ENCODE measurements at places on chromosomes 11 and 22. TPM values are rescaled to one million over a fixed set of nuclear protein-coding genes. Genes with fewer than 3 reads are reported as not detected.

Gene ACTN3
- not detected for total RNA-seq

Gene SELENOH
- 145 TPM for total RNA-seq

Gene SCT
- total RNA-seq: not detected

- no peak overlapping the region for H3K4me3 ChIP-seq
- H3K27me3 ChIP-seq: peaks cover 27% of the 10 kb centered on the region
- no peak overlapping the region for H3K27ac ChIP-seq
- no peaks in the 10 kb centered on the region for H3K36me3 ChIP-seq
- H3K4me1 ChIP-seq: no peaks in the 10 kb centered on the region
Observed at GRCh38 chr11:125348674-125349309, 147.3 kb downstream of the FEZ1 start.

DNA sequence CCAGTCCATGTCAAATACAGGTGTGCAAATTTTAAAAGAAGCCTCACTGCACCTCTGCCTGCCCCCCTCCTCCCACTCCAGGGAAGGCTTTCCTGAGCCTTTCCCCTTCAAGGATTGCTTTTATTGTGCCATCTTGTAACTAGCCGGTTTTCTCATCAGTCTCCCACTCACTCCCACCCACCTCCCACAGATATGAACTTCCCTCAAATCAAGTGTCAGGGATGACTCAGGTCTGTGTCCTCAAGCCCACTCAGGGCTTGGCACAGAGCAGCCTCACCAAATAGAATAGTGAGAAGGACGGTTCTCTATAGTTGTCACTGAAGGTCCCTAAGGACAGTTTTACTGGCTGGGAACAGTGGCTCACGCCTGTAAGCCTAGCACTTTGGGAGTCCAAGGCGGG is 43.0 kb downstream of the THAP12 start:
- no peak overlapping the region for H3K4me3 ChIP-seq
- no peaks in the 10 kb centered on the region for H3K27me3 ChIP-seq
- no peak for DNase-seq
- H3K36me3 ChIP-seq: peaks cover 7% of the 10 kb centered on the region
- H3K4me1 ChIP-seq: no peaks in the 10 kb centered on the region

Measured in activated CD8-positive, alpha-beta memory T cell treated with anti-CD3 and anti-CD28 coated beads, Interleukin-2, amount 10 ng/mL, durations not matched to agents 7 days and 5 days (primary cell).